ENCODE measurements at places on chromosomes 12 and 14. TPM values are rescaled to one million over a fixed set of nuclear protein-coding genes. Genes with fewer than 3 reads are reported as not detected.
A peak's percentile ranks its signal among the peaks of the same experiment; 100 is the strongest.

DNA sequence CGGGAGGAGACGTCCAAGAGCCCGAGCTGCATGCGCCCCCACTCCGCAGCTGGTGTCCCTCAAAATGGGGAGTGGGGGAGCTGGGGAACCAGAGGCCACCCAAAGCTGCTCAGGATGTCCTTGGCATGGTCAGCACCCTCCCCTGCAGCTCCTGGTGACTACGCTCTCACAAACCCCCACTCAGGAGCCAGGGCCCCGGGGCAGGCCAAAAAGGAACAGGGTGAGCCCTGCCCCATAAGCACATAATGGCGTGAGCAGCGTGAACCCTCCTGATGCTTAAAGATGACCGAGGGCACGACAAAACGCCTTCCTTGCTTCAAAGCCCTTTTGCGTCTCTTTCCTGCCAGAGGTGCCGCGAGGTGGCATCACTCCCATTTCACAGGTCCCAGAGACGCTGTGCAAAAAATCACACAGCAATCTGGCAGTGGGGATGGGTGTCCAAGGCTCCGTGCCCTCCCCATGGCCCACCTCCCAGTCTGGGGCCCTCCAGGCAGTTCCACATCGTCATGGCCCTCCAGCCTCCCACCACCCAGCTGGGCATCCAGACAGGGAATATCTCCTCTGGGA is 13.5 kb downstream of the NCOR2 start:
- H3K4me1 ChIP-seq, result peaks cover 80% of the 10 kb centered on the region
- DNase-seq, result no peak
- peaks cover 11% of the 10 kb centered on the region for H3K36me3 ChIP-seq
- no peak overlapping the region for H3K27ac ChIP-seq
- no peaks in the 10 kb centered on the region for H3K27me3 ChIP-seq

DNA sequence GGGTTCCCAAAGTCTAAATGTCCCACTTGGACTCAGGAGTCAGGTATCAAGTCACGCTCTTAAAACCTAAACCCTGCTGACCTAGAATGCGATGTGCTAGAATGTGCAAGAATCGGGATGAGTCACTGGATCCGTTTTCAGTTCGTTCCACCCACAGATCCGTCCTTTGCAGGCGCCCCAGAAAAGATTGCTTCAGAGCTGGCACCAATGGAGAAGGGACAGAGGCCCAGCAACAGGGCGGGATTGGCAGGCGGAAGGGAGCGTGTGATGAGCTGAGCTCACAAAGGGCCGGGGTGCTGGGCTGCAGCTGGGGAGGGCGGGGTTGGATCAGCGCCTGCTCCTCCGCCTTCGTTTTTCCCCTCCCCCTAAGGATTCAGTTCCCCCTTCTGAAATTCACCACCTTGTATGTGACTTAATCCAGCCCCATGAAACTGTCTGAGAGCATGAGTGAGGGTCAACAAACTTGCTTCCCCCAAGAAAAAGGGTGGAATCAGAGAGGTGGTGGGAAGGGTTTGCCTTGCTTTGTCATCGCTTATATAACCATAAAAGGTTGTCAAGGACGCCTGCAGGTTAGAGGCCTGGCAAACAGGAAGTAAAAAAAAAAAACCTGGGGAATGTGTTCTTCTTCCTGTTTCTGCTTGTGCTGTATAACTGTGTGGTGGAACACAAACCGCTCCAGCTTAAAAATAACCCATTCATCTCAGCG is 2.8 kb upstream of the UBC start:
- peak; percentile 100 for DNase-seq
- H3K27me3 ChIP-seq, result no peaks in the 10 kb centered on the region
- H3K4me3 ChIP-seq, result peak overlapping the region; percentile 37

DNA sequence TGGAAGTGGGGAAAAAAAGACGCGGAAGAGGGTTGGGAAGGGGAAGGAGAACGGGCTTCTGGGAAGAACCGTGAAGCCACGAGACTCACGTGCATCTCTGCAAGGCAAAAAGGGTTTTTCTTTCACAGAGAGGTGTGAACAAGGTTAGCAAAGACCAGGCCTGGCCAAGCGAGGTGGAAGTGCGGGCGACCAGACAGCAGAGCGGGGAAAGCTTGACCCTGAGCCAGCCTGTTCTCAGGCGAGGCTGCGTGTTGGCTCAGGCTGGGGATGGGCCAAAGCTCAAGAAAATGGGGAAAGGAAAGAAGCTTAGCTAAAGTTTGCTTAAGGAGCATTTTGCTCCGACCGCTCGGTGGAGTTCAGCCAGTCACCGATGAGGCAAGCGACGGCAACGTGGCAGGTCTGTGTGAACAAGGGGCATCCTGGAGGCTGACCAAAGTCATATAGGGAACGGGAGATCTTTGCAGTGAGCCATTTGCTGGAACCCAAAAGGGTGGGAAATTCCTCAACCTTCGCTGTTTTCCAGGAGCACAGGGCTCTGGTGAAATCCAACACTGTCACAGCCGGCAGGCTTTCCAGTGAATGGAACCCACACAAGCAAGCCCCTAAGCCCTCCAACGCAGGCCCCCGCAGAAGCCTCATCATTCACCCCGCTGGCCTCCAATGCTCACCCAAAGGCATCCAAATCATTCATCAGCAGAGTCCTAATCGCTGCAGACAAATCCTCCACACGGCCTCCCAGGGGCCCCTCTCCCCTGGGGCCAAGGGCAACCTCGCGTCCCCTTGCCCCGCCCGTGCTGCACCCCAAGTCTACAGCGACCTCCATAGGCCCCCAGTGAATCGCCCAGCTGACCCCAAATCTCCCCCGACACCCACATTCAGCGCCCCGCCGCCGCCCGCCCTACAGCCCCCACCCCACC is 754 bp downstream of the ZNF605 start:
- peak overlapping the region; percentile 84 for H3K4me3 ChIP-seq
- no peaks in the 10 kb centered on the region for H3K27me3 ChIP-seq
- H3K27ac ChIP-seq, result peak overlapping the region; percentile 97
- peak; percentile 74 for DNase-seq

DNA sequence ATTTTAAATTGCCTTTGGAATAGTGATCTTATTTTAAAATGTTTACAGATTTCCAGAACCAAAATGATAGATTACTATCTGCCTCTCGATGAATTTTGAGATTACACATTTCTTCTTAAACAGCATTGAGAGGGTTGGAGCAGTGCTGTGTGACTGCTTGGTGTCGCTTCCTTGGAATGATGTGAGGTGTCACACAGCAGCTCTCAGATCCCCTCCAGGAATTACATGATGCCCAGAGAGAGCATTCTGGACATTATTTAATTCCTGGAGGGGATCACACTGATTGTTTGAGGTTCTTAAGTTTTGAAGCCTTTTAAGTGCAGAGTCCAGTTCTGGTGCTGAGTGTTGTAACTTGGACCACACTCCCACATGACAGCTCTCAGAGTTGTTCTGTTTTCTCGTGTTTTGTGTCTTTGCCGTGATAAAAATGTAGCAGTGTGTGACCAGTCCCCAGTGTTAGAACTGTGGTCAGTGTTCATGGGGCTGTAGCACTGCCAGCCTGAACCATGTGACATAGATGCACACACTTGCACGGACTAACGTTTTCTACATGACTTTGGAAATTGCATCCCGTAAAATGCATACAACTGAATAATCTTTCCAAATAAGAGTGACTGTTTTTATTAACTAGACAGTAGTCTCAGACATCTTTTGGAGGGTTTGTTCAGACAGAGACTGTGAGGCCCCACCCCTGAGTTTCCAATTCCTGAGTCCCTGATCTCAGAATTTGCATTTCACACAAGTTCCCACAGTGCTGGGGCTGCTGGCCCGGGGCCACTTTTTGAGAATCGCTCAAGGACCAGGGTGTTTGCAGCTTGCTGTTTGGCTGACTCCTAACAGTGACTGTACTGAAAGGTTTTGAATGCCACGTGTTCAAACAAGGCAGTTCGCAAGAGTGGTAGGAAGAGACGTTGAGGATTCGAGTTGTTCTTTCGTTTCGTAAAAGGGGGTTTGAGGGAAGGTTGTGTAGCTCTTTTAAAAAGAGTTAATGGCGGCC is 26.0 kb downstream of the XRCC3 start:
- H3K36me3 ChIP-seq, result peaks cover 67% of the 10 kb centered on the region
- no peaks in the 10 kb centered on the region for H3K27me3 ChIP-seq
- H3K4me1 ChIP-seq, result peaks cover 32% of the 10 kb centered on the region
- DNase-seq, result no peak
- H3K27ac ChIP-seq, result no peak overlapping the region

The FAM186B gene
- total RNA-seq, result 0.18 TPM

The KLRK1 gene
- 0.44 TPM for total RNA-seq

The RD3L gene
- not detected for total RNA-seq

The WDHD1 gene
- total RNA-seq, result 8.1 TPM

The TRIM9 gene
- 0.49 TPM for total RNA-seq
